ENCODE measurements at places on chromosomes 11 and 22.

DNA sequence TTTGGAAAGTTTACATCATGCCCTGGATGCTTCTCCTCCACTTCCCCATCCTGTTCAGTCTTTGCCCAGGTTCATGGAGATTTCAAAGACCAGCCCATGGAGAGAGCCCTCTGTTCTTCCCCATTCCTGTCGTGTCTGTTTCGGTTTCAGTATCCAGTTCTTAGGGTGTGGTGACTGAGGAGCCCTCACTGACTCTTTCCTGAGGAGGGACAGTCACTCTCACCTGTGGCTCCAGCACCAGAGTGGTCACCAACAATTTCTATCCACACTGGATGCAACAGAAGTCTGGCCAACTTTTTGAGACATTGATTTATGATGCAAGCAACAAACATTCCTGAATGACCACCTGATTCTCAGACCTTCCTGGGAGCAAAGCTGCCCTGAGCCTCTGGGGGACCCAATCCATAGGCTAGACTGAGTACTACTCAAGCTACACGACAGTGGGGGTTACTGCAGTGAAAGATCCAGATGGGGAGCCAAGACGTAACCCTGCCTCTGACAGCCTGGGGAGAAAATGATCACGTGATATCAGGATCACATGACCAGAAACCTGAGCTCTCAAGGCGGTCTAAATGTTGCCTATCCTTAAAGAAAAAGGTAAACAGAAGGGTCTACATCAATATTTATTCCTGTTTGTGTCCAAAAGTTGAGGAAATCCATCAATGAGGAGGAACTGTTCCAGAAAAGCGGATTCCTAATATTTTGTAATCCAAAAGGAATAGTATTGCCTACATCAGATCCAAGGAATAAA is 76.2 kb upstream of the VPREB1 start:
- no peak for DNase-seq

GRCh38 chr11:112185883-112186282 is 10.6 kb downstream of the BCO2 start:
- no peak for DNase-seq

GRCh38 chr11:109939166-109939810 is 153.9 kb upstream of the ZC3H12C start:
- DNase-seq = no peak

GRCh38 chr11:24575392-24575791 is 78.5 kb downstream of the LUZP2 start:
- DNase-seq = no peak

DNA sequence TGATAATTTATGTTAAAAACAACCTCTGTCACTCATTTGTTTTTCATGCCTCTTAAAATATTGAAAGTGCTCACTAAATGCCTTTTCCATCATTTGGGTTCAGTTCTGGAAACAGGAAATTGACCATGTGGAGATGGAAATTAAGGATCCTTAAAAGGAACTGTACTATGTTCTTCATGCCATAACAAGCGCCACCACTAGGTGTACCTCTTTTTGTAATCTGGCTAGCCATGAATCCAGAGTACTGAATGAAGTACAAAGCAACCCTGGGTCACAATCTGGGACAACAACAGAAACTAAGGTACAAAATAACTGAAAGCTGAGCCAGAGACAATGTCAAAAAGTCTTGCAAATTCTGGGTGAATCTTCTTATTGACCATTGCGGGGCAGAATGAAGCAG is 559.1 kb downstream of the FAM181B start:
- DNase-seq = no peak

- DNase-seq = peak; percentile 73
Observed at GRCh38 chr22:38467904-38468442, at the start of gene KDELR3. KDELR3 (plus strand) TSS chr22:38468096; CDS start chr22:38468234, 138 bp downstream.

- no peak for DNase-seq
Observed at GRCh38 chr11:27212248-27212780, 150.7 kb downstream of the CCDC34 start.

GRCh38 chr22:46449974-46450745 is 87.3 kb downstream of the CELSR1 start:
- DNase-seq = no peak

DNA sequence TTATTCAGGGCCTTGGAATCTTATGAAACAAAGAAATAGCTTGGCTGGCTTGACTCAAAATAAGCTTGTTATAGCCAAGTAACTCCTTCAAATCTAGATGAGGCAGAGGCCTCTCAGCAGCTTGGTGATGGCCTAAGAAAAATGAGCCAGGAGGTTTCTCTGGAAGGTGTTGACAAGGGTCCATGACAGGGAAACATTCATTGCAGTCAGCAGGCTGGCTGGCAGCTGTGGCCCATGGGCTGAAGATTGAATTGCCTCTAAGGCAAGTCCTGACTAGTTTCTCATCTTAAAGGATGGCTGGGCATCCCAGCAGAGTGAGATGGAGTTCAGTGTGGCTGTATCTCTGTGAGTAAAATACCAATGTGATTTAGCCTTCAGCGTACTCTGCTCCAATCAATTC is 441.0 kb downstream of the NELL1 start:
- DNase-seq = no peak

DNA sequence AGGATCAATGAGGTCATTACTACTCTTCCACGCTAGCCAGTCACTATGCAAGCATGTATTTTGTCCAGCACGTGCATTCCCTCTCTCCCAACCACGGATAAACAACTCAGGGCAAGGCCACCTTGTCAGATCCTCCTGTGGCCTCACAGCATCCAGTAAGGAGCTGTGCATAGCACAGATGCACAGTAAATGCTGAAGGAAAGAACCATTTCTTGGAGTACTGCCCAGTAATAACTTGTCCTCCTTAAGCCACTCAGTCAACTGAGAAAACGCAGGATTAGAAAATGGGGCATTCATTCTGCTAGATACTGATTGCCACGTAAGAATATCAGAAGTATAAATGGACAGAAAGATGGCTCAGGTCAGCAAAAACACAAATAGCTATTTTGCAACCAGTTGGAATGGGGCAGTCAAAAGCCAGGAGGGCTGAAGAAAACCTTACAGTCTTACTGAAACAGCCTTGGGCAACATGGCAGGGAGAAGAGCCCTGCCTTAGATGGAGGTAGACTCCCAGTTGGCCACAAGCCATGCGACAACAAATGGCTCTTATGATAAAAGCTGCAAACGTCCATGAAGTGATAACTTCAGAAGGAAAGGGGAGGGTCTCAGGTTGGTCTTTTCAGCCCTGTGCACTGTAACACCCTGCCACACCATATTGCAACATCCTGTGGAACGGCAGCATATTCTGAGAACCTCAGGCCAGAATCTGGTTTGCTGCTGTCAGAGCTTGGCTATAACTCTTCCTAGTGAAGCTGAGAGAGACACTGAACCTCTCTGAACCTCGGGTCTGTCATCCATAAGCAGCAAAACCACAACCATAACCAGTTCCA is 23.0 kb downstream of the PC start:
- DNase-seq = no peak

DNA sequence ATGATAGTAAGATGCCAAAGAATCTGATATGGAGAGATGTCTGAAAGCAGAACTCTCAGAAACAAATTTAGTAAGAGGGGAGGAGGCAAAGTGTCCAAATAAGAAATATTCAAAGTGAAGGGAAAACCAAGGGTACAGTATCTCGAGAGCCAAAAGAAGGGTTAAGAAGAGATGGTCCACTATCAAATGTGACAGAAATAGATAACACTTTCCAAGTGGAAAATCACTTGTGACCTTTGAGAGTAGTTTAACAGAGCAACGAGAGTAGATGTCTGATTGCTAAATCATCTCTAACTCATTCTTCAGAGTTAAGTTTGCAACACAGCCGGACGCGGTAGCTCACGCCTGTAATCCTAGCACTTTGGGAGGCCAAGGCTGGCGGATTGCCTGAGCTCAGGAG is 4.3 kb upstream of the BUD13 start:
- DNase-seq = no peak

Data from activated CD4-positive, alpha-beta T cell treated with anti-CD3 and anti-CD28 coated beads, Interleukin-2, amount 50 U/mL, for 48 hours (primary cell).